PC-9 (cell line): ENCODE measurements at places on chromosomes 3 and 15. TPM values are rescaled to one million over a fixed set of nuclear protein-coding genes. Genes with fewer than 3 reads are reported as not detected.

DNA sequence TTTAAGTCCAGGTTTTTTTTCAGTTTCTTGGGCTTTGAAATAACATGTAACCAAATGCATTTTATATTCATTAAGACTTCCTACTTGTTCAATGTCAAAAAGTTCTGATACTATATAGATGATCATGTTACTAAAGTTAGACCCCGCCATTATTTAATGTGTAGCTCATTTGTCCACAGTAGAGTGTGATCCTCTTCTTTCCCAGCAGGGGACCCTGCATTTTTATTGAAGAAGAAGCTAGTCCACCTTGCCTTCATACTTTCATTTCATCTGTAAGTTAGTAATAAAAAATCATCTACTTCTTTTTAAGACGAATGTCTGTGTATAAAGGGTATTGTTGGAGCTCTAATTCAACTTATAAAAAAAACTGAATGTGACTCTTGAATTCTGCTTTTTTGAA, 404.6 kb downstream of the SI start:
- H3K4me1 ChIP-seq = no peaks in the 10 kb centered on the region
- no peaks in the 10 kb centered on the region for H3K36me3 ChIP-seq
- H3K27me3 ChIP-seq = no peaks in the 10 kb centered on the region
- no peak overlapping the region for H3K4me3 ChIP-seq
- no peak for DNase-seq
- no peak overlapping the region for H3K27ac ChIP-seq

DNA sequence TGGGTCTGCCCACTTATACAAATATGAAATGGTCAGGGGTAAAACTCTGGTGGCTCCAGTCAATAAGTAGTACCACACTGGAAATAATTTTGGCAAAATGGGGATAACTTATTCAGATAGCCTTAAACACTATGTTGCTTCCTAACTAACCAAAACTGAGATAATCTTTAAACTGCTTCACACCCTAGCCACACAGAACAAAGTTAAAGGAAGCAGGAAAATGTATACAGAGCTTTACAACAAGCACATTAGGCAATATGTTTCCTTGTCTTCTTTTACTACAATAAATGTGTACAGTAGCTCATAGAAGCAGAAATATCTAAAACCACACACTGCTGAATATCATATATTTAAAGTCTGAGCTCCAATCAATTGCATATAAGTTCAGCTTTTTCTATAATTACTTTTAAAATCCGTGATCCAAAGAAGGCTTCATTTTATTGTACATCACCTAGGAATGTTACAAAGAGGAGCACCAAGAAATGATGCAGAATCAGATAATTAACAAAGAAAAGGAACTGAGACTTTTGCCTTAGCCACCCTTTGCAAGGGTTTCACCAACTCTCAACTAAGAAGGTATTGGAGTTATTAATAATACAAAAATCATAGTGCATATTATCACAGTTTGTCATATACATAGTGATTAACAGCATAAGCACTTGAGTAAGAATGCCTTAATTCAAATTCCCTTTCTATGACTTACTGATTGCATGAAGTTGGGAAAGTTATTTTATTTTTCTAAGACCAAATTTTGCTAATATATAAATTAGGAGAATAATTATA, 9.2 kb upstream of the SSR3 start:
- DNase-seq = no peak
- H3K27ac ChIP-seq = no peak overlapping the region
- H3K4me1 ChIP-seq = no peaks in the 10 kb centered on the region

GRCh38 chr15:100275641-100276040, 66.1 kb downstream of the ADAMTS17 start:
- no peaks in the 10 kb centered on the region for H3K27me3 ChIP-seq
- DNase-seq = no peak
- no peaks in the 10 kb centered on the region for H3K36me3 ChIP-seq
- no peak overlapping the region for H3K4me3 ChIP-seq
- H3K4me1 ChIP-seq = no peaks in the 10 kb centered on the region

Gene SH3GL3
- total RNA-seq = 0.22 TPM in 1 of 2 replicates, not detected in the other

Gene RTP1
- not detected in 2 replicates for total RNA-seq

- no peak for DNase-seq
- peaks cover under 1% of the 10 kb centered on the region; the same call in 1 of the 2 replicates for H3K4me1 ChIP-seq
- H3K36me3 ChIP-seq = no peaks in the 10 kb centered on the region
- no peaks in the 10 kb centered on the region for H3K27me3 ChIP-seq
- no peak overlapping the region for H3K27ac ChIP-seq
These were observed 114.5 kb downstream of the CD47 start for GRCh38 chr3:107976202-107976800.

Gene FBXL22
- 0.17 and 0.88 TPM in 2 replicates for total RNA-seq

GRCh38 chr15:38481761-38482160, 27.8 kb downstream of the FAM98B start:
- H3K36me3 ChIP-seq = no peaks in the 10 kb centered on the region; the same call in 1 of the 2 replicates
- no peaks in the 10 kb centered on the region for H3K4me1 ChIP-seq
- no peak overlapping the region for H3K27ac ChIP-seq
- DNase-seq = no peak

Gene TBC1D2B
- 27.7 and 28.3 TPM in 2 replicates for total RNA-seq

GRCh38 chr3:46466871-46467403, 2.2 kb upstream of the LTF start:
- no peak overlapping the region for H3K4me3 ChIP-seq
- H3K27ac ChIP-seq = no peak overlapping the region
- no peaks in the 10 kb centered on the region for H3K27me3 ChIP-seq
- no peaks in the 10 kb centered on the region for H3K36me3 ChIP-seq
- DNase-seq = no peak

Gene HIGD2B
- 0.35 TPM in 1 of 2 replicates, not detected in the other for total RNA-seq

Gene TGM5
- total RNA-seq = 0.39 and 1.7 TPM in 2 replicates

Gene DNAJB8
- not detected in 2 replicates for total RNA-seq

Gene SERINC4
- total RNA-seq = 0.46 TPM in 1 of 2 replicates, not detected in the other

- H3K27me3 ChIP-seq = peaks cover 16% of the 10 kb centered on the region; the same call in 1 of the 2 replicates
- H3K36me3 ChIP-seq = no peaks in the 10 kb centered on the region
- no peak overlapping the region for H3K4me3 ChIP-seq
- no peak overlapping the region for H3K27ac ChIP-seq
These were observed 103.6 kb downstream of the ALDH1A2 start for GRCh38 chr15:57961919-57962318.

Gene SLC51B
- not detected in 2 replicates for total RNA-seq

DNA sequence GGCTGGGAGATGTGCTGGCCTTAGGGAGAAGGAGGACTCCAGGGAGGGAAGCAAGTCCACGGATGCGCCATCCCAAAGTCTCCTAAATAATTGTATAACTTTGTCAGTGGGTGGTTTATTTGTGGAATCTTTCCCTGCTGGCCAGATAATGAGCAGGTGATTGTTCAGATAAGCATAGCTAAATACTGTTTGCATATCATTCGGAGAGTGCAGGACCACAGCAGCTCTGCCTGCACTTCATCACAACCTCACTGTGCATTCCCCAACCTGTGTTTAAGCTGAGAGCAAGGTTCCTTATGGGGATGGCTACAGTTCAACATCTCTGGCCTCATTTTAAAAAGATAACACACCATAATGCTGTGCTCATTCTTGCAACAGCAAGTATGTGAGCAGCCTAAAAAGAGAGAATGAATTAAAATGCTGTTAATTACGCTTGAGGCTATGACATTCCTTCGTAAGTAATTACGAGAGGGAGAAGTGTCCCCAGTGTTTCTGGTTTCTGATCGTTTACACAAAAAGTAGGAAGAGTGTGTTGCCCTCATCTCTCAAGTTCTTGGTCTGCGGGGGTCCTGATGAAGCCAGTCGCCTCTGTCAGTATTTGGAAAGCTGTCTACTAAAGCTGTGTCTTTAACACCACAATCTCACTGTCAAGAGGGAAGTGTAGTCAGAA, 272.0 kb upstream of the RORA start:
- no peaks in the 10 kb centered on the region for H3K36me3 ChIP-seq
- no peak overlapping the region for H3K27ac ChIP-seq
- no peak overlapping the region for H3K4me3 ChIP-seq
- no peak for DNase-seq
- peaks cover 4% of the 10 kb centered on the region; the same call in 1 of the 2 replicates for H3K27me3 ChIP-seq
- H3K4me1 ChIP-seq = no peaks in the 10 kb centered on the region

DNA sequence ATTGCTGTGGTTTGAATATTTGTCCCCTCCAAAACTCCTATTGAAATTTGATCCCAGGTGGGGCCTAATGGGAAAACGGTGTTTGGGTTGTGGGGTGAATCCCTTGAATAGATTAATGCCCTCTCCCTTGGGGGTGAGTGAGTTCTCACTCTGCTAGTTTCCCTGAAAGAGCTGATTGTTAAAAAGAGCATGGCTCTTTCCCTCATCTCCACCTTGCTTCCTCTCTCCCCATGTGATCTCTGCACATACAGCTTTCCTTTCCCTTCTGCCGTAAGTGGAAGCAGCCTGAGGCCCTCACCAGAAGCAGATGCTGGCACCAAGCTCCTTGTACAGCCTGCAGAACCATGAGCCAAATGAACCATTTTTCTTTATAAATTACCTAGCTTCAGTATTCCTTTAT, 394.9 kb upstream of the WNT5A start:
- peaks cover 51% of the 10 kb centered on the region for H3K4me1 ChIP-seq
- H3K36me3 ChIP-seq = no peaks in the 10 kb centered on the region
- no peak overlapping the region for H3K27ac ChIP-seq
- H3K4me3 ChIP-seq = no peak overlapping the region
- H3K27me3 ChIP-seq = no peaks in the 10 kb centered on the region

DNA sequence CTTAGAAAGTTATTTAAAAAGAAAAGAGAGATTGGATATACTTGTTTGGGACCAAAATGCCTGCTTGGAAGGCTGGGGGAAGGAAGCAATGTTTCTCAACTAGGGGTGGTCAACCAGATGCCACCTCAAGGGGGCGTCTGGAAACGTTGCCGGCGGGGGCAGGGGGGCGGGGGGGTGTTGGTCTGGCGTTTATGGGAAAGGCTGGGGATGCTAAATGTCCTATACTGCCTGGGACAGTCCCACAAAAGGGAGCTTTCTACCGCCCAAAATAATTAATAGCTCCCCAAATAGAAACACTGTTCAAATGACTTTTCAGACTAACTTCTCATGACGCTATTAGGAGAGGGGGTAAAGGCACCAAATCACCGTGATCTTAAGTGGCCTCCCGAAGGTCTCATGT, 2.2 kb downstream of the POLG start:
- DNase-seq = no peak
- peaks cover 45% of the 10 kb centered on the region for H3K36me3 ChIP-seq
- peaks cover 16% of the 10 kb centered on the region for H3K4me1 ChIP-seq
- H3K4me3 ChIP-seq = no peak overlapping the region

GRCh38 chr3:143081844-143082778, 37.5 kb upstream of the CHST2 start:
- no peaks in the 10 kb centered on the region for H3K27me3 ChIP-seq
- no peaks in the 10 kb centered on the region for H3K36me3 ChIP-seq
- H3K27ac ChIP-seq = no peak overlapping the region
- H3K4me3 ChIP-seq = no peak overlapping the region
- DNase-seq = no peak

Gene ISLR2
- 0.15 and 0.25 TPM in 2 replicates for total RNA-seq

- no peak for DNase-seq
- H3K27ac ChIP-seq = no peak overlapping the region
- H3K27me3 ChIP-seq = peaks cover 8% of the 10 kb centered on the region; the same call in 1 of the 2 replicates
- no peaks in the 10 kb centered on the region for H3K36me3 ChIP-seq
- H3K4me3 ChIP-seq = no peak overlapping the region
These were observed 26.2 kb downstream of the ARPP21 start for GRCh38 chr3:35665390-35666055.

- H3K27me3 ChIP-seq = no peaks in the 10 kb centered on the region
- H3K27ac ChIP-seq = peak overlapping the region; percentile 70
- H3K36me3 ChIP-seq = peaks cover 15% of the 10 kb centered on the region
- DNase-seq = peak; percentile 77
- H3K4me1 ChIP-seq = peaks cover 31% of the 10 kb centered on the region
- H3K4me3 ChIP-seq = peak overlapping the region; percentile 26; the same call in 1 of the 2 replicates
These were observed 14.8 kb downstream of the PBRM1 start for GRCh38 chr3:52670621-52671521.

GRCh38 chr15:95929232-95929846, 401.2 kb upstream of the NR2F2 start:
- no peaks in the 10 kb centered on the region for H3K36me3 ChIP-seq
- no peak overlapping the region for H3K27ac ChIP-seq
- H3K27me3 ChIP-seq = no peaks in the 10 kb centered on the region
- no peak overlapping the region for H3K4me3 ChIP-seq

GRCh38 chr15:52804526-52805081, 14.5 kb upstream of the ONECUT1 start:
- no peak overlapping the region for H3K27ac ChIP-seq
- peaks cover 22% of the 10 kb centered on the region for H3K27me3 ChIP-seq
- no peak overlapping the region for H3K4me3 ChIP-seq
- H3K36me3 ChIP-seq = no peaks in the 10 kb centered on the region
- no peak for DNase-seq

Gene MAP3K13
- total RNA-seq = 42.2 and 65.5 TPM in 2 replicates

- no peaks in the 10 kb centered on the region for H3K27me3 ChIP-seq
- no peak overlapping the region for H3K4me3 ChIP-seq
- no peaks in the 10 kb centered on the region for H3K4me1 ChIP-seq
- H3K36me3 ChIP-seq = no peaks in the 10 kb centered on the region
These were observed 10.6 kb downstream of the RPS27L start for GRCh38 chr15:63146684-63147083.

DNA sequence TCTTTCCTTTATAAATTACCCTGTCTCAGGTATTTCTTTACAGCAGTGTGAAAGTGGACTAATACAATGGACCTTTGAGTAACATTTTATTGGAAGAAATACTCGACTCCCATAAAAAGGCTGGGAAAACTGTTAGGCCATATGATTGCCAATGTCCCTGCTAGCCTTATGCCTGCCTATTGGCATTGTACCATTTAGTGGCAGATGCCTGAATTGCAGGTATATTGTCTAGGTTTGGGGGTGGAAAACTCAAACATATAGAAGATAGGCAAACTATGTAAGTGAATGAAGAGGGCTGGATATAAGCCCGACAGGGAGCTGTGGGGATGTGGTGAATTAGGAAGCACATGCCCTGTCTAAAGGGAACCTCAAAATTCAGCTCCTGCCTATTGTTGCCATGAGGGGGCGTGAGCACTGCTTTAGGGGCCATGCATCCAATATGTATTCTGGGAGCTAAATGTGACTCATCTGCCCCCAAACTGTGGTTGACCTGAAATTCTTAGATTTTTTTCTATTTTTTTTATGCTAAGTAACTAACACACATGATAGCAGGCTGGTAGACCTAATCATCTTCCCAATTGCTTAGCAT, 65.2 kb upstream of the TRA2B start:
- H3K36me3 ChIP-seq = no peaks in the 10 kb centered on the region
- H3K4me1 ChIP-seq = no peaks in the 10 kb centered on the region
- H3K27ac ChIP-seq = no peak overlapping the region
- no peaks in the 10 kb centered on the region for H3K27me3 ChIP-seq

Gene SATB1
- total RNA-seq = 25.4 and 28.7 TPM in 2 replicates

DNA sequence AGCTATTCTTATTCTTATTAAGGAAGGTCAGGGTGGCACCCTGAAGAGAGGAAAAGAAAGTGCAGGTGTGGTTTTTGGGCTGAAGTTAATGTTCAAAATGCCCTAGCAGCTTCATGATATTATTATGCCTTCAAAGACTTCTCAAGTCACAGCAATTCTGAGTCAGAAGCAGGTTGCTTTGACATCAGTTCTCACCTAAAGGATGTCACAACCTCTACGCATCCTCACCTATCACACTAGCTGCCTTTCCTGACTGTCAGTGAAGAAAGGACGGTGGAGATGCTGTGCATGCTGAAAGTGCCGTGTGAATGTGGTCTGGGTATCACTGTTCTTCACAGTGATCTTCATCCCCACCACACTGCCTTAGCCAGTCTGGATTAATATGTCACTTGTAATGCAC, 49.6 kb downstream of the NPTN start:
- no peaks in the 10 kb centered on the region for H3K4me1 ChIP-seq
- no peak overlapping the region for H3K27ac ChIP-seq
- peaks cover 12% of the 10 kb centered on the region; the same call in 1 of the 2 replicates for H3K36me3 ChIP-seq
- H3K4me3 ChIP-seq = no peak overlapping the region
- H3K27me3 ChIP-seq = no peaks in the 10 kb centered on the region
- no peak for DNase-seq
